ENCODE measurements at places on chromosomes 6 and 20. TPM values are rescaled to one million over a fixed set of nuclear protein-coding genes. Genes with fewer than 3 reads are reported as not detected.

GRCh38 chr6:52138284-52138683, 47.9 kb upstream of the IL17A start:
- DNase-seq = no peak

GRCh38 chr6:144006736-144007477, 1.2 kb downstream of the PLAGL1 start:
- peak; percentile 44 for DNase-seq

DNA sequence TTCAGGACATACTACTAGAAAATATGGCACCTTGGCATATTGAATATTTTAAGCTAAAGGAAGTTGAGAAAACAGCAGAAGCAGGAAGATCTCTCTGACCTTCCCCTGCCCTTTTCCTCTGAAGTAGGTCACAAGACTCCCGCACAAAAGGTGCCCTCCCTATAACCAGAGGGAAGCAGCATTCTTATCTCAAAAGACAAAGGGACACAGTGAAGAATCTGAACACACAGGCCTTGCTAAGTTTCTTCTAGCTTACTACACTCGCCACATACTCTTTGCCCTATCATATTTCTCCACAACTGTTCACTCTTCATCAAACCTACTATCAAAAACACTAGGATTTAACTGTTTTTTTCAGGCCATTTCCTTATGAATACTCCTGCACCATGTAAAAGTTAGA, 151.2 kb downstream of the ELOVL4 start:
- no peak for DNase-seq

DNA sequence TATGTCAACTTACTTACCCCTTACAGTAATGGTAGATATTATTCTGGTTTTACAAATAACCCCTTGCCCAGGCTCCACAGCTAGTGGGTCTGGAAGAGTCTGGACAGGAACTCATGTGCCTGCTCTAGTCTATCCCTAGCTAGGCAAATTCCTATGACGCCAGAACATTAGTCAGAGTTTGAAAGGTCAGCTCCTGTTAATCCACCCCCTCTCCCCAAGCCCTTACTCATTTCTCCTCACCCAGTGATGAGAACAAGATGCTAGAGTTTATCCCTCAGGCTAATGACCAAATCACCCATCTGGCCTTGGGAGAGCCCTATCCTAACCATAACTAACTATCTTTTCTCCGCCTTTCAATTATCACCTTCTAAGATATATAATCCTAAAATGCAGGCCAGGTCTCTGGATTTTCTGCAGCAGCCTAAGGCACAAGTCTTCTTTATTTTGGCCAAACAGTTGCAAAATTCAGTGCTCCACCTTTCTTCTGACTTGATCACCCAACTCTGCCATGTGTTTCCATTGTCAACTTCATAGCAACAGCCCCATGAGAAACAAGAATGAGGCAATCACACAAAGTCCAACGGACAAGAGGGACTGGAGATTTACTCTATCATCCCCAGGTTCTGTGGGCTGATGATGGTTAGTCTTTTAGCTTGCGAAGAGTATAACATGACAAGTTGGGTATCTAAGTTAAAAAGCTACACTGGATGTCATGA, 113.3 kb downstream of the TASP1 start:
- no peak for DNase-seq

DNA sequence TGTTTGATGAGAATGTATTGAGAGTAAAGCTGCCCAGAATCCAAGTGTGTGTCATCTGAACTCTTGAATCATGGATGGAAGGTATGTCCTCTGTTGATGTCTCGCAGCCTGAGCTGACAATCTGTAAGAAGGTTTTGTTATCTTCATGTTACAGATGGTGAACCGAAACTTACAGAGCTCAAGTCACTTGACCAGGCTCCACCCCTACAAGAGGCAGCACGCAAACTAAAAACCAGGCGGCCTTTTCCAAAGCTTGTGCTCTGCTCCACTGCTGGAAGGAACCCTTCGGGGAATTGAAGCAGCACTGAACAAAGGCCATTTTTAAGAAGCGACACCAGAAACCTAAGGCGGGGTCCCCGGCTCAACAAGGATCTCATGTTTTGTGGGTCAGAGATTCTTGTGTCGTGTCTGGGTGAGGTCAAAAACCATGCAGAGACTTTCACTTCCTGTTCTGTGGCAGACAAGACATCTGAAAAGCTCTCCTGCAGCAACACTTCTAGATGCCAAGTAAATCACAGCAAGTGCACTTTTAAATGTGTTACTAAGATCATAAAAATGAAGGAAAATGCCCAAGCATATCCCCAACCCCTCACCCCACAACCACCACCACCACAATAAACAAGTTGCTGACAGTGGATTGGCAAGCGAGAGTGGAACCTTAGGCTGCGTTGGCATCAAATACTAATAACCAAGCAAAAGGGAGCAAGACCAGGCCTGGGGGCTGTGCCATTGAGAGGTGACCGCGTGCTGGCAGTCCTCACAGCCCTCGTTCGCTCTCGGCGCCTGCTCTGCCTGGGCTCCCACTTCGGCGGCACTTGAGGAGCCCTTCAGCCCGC, 27.3 kb downstream of the NQO2 start:
- no peak for DNase-seq

The GSTA3 gene
- total RNA-seq = not detected

DNA sequence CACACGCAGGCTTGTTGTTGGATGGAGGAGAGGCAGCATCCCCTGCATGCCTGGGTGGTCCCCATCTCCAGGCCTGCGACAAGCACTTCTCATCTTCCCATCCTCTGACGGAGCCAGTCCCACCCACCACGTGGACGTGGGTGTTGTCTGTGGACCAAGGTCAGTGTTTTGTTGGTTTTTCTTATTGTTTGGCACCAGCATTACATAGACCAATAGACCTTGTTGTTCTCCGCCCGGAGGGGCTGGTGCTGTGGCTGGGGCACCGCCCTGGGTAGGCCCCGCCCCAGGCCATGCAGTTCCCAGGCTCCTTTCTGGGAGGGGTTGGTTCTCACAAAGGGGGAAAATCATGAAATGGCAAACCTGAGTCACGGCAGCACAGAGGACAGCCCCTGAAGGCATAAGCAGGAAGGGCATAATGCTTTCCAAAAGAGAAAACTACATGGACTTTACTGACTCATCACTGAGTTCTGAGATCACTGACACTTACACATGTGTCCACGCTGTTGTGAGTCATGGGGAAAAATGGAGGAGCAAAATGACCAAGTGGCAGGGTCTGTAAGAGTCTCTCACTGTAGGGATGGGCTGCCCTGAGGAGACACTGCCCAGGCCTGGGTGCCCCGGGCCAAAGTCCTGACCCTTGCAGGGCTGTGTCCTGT, 90.8 kb downstream of the THBS2 start:
- no peak for DNase-seq

The PTCRA gene
- under 0.01 TPM for total RNA-seq

All from hematopoietic multipotent progenitor cell (in vitro differentiated cells).